ENCODE measurements at places on chromosomes 5 and 9.

- no peak for DNase-seq
Observed at GRCh38 chr9:113566016-113566711, 102.6 kb downstream of the RGS3 start.

- DNase-seq, result no peak
Observed at GRCh38 chr5:96143450-96143849, 181.8 kb upstream of the ELL2 start.

DNA sequence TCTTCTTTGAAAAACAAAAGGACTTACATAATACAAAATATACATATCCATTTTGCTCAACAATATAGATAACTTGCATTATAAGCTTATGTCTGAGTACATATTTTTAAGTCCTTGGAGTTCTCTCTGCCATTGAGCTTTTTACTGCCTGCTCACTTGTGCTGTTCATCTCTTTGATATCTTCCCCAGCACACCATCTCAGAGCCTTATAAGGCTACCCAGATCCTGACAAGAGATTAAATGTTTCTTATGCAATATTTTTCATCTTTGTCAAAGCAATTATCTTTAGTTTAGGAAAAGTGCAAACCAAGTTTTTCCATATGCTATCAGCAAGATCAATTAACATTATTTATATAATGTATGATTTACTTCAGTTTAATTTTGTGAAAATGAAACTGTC is 60.7 kb upstream of the ITGA1 start:
- DNase-seq, result no peak

- DNase-seq, result no peak
Observed at GRCh38 chr5:50745221-50745910, 78.9 kb downstream of the PARP8 start.

- no peak for DNase-seq
Observed at GRCh38 chr5:4533457-4534105, 606.5 kb upstream of the ADAMTS16 start.

GRCh38 chr9:77975806-77976205 is 55.8 kb downstream of the GNAQ start:
- no peak for DNase-seq

DNA sequence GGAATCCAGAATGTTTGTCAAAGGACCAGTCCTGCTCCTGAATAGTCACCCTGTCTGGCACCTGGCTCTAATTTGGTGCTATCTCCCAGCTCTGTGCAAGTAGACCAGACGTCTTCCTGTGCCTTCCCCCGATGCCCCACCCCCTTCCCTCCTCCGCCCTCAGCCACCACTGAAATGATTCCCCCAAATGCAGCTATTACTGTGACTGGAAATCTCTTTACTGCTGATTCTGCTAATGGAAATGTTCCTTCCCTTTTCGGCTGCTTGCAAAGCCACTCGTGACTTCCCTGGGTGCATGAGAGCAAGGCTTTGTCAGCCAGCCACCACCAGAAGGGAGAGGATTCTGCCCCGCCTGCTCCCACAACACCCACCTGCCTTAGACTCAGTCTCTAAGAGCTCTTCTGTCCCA is 11.4 kb downstream of the ASTN2 start:
- no peak for DNase-seq

GRCh38 chr5:157816682-157817386 is 42.1 kb downstream of the CLINT1 start:
- DNase-seq, result no peak

DNA sequence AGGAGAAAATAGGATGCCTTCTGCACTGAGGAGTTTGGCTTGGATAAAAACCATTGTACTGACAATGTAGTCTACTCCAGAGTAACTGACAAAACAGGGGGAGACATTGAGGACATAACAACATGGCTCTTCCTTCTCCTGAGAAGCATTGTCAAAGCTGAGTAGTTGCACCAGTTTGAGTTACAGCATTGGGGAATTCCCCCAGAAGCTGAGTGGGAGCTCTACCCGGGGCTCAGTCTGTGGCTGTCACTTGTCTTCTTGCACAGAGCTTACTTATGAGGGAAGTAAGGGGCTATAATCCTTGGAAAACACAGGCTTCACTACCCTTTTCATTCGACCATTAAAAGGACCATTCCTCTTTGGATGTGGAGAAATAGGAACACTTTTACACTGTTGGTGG is 21.2 kb downstream of the HSPB3 start:
- DNase-seq, result no peak

- no peak for DNase-seq
Observed at GRCh38 chr5:53678981-53679660, 118.7 kb downstream of the NDUFS4 start.

- no peak for DNase-seq
Observed at GRCh38 chr5:176959051-176959450, 47.5 kb downstream of the UIMC1 start.

DNA sequence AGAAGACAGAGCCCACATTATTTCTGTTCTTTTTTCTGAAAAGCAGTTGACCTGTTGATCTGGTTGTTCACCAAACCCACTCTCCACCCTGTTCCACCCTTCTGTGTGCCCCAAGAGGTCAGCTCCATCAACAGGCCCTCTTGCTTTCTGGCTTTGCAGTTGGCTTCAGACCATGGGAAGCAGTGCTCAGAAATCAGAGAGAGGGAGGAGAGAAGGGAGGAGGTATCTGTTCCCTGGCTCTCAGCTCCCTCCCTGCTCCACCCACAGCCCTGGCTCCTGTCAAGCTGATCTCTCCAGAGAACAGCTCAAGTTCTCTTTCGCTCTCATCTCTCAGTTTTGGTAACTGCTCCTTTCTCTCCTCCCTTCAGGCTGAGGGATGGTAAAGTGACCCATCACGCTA is 144.2 kb upstream of the RAI14 start:
- no peak for DNase-seq

DNA sequence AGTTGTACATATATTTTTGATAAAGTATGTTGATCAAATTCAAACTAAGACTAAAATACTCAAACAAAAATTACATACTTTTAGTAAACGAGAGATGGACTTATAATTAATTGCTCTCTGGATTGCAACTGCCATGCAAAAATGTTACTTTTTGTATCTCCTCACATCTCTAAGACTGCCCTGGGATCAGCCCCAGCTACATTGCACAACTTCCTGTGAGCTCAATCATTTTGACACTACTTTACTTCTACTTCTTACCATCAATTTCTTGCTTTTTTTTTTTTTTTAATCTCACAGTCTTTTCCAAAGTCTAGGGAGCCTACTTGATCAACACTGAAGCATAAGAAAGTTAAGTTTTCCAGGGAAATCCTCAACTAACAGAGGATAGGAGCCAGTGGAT is 506.0 kb upstream of the CDH10 start:
- DNase-seq, result no peak

DNA sequence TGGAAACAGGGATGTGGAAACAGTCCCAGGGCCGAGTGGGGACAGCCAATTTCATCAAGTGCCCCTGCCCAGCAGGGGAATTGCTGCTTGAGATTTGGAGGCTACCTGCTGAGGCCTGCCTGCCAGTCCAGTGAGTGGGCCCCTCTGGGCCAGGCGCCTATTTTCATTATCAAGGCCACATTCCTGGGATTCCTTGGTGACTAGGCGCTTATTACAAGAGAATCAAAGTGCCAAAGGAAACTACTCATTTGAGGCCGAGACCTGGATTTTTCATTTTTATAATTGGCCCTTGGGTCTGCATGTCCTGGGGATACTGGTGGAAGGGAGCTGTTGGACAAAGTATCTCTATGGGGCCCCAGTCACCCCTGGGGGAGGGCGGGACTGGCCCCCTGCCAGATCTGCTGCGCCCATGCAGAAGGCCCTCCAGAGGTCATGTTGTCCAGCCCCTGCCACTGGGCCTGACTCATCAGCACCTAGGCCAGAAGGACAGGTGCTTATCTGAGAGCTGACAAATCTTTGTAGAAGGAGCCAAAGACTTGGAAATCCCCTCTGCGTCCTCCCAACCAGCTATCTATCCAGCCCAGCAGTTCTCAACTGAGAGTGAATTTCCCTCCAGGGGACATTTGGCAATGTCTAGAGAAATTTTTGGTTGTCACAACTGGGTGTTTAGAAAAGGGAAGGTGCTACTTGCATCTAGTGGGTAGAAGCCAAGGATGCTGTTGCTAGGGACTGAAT is 45.6 kb downstream of the FOXI1 start:
- DNase-seq, result no peak

- no peak for DNase-seq
Observed at GRCh38 chr5:138601444-138601843, 26.2 kb upstream of the HSPA9 start.

DNA sequence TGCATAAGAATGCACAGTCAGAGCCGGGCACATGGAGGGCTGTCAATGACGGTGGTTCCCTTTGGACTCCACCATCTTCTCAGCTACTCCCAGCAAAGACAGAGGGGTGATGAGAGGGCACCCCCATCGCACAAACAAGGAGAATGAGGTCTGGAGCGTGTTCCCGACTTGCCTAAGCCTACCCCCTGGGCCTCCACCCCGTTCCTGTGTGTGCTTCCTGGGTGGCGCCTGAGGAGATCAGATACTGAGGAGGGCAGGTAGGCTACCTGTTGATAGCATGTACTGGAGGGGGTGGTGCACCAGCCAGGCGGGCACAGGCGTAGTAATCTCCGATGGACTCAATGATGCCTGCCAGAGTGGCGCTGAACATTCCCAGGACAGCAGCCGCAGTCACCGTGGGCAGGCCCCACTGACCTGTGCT is 4.1 kb downstream of the SLC23A1 start:
- DNase-seq, result no peak

DNA sequence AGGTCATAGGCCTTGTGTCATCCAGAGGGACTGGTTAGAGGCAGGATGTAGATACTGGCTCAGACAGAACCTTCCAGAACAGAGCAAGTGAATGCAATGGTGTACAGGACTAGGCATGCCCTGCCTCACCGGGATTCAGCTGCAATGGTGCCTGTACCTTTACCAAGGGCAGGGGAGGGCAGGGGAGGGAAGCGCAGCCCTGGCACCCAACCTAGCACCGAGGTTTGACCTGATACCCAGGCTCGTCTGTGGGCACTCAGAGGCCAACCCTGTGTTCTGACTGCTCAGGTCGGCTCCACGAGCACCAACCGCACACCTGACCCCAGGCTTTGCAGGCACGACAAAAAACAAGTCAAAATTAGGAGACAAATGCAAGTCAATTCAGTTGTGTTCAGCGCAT is 47.3 kb upstream of the GFPT2 start:
- no peak for DNase-seq

All from activated naive CD4-positive, alpha-beta T cell (primary cell).